Muscle of back (tissue), 13 donors: ENCODE measurements at places on chromosomes 2 and 18.

DNA sequence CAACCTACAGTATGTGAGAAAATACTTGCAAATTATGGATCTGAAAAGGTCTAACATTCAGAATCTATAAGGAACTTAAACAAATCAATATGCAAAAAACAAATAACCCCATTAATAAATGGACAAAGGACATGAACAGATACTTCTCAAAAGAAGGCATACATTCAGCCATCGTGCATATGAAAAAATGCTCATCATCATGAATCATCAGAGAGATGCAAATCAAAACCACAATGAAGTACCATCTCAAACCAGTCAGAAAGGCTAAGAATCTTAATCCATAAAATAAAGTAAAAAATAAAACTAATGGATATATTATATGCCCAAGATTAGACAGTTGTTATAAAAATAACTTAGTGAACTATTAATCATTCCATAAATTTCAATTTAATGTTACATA lies 154.0 kb downstream of the CALCRL start:
- DNase-seq: no peak

DNA sequence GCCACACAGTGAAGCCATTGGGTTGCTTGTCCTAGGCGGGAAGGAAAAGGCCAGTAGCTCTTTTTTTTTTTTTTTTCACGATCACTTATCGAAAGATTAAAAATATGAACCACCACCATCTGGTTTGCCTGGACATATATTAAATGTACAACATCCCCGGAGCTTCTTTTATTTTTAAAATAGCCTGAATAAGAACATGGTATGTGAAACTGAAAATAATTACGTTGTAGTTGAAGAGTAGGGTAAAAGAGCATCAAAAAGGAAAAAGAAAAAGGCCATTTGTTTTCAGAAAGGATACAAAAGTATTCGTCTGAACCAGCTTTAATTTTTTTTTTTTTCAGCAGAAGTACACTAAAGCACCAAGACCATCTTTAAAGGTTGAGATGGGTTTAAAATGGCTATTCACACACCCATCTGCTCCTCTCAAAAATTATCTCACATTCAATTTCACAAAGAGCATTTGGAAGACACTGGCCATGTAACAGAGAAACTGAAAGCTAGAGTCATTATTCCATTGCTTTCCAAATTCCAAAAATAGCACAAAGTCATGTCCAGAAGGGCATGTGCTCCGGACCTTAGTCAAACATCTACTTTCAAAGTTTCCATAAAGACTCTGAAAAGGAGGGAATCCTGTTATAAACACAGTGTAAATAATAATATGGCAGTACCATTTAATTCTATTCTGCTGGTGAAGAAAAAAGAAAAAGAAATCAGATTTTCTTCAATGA lies 82.9 kb downstream of the SCN3A start:
- peak; percentile 5 for DNase-seq

DNA sequence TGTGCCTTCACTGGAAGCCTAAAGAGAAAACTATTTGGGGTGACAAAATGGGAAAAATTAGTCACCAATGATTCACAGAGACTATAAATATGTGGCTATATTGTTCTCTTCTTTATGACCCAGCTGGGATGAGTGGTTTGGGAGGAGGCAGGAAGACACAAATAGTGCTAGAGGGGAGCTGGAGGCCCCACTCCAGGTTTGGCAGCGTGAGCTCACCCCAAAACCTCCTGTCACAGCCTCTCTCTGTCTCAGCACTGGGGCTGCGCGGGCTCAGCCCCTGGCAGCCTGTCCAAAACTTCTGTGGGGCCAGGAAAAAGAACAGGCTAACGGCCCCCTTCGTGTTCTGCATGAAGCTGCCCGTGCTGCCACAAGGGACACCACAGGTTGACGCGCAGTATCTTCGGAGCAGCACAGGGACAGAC lies 73.2 kb upstream of the LCLAT1 start:
- no peak for DNase-seq

GRCh38 chr2:186733414-186733813 lies 39.6 kb downstream of the FAM171B start:
- DNase-seq: no peak

DNA sequence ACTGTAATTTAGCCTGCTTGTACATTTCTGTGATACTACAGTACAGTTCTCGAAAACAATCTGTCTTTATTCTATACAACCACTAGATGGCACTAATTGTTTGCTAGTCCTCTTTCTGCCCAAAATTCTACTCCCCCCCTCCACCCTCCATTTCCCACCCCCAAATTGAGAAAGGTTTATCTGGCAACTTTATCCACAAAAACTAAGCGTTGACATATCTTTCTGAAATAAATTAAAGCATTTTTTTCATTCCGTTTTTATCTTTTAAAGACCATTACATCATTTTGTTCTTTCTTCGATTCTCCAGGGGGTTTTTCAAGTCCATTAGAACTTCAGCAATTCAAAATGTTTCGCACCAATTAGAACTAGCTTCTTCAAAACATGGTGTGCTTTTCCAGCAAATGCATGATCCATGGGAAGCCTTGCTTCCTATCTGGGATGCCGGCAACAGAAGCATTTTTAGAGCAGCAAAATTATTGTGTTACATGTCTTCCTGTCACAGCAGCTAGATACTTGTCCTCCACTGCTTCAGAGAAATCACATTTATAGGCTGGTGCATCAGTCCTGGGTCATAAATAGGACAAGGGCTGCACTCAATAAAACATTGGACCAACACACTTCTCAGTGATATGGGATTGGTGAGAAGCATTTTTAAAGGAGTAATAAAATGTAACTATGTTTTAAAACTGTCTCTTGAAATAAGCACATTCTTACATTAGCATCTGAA lies 241.3 kb downstream of the PAX3 start:
- peak; percentile 36 for DNase-seq

GRCh38 chr2:145043399-145043834 lies 523.5 kb upstream of the ZEB2 start:
- no peak for DNase-seq

- peak; percentile 82 for DNase-seq
These were observed 32.9 kb upstream of the INHBB start for GRCh38 chr2:120312860-120313694.

DNA sequence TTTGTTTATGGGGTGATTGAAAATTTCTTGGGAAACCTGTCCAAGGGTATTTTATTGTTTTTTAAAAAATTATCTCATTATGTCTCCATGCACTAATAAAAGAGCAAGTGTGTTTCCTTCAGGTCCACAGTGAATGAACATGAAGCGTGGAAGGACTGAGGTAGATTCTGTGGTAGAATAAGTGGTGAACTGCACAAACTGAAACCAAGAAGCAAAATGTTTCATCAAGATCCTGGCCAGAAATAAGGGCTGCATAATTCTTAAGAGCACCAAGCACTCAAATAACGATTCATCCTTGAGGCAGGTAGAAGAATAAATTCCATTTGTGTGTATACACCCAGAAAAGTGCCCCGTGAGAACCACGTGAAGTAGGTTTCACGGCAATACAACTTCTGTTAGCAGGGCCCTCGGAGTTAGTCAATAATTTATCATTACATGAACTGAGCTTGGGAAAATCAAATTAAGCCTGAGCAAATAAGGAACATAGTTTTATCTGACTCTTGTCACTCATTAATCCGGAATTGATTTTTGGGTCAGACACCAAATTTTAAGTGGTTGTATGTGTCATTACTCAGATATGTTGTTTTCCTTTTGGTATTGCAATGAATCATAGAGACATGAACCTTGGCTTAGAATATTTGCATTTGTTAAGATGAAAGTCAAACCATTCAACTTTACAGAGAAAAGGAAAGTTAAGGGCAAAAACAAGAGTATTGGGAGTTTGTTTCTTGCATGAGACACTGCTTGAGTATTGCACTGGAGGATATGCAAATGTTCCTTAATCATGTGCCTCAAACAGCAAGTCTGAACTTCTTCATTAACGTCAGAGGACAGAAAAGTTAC lies 472.6 kb upstream of the NETO1 start:
- DNase-seq: no peak

- no peak for DNase-seq
These were observed 150.5 kb upstream of the XPO1 start for GRCh38 chr2:61688369-61689334.

DNA sequence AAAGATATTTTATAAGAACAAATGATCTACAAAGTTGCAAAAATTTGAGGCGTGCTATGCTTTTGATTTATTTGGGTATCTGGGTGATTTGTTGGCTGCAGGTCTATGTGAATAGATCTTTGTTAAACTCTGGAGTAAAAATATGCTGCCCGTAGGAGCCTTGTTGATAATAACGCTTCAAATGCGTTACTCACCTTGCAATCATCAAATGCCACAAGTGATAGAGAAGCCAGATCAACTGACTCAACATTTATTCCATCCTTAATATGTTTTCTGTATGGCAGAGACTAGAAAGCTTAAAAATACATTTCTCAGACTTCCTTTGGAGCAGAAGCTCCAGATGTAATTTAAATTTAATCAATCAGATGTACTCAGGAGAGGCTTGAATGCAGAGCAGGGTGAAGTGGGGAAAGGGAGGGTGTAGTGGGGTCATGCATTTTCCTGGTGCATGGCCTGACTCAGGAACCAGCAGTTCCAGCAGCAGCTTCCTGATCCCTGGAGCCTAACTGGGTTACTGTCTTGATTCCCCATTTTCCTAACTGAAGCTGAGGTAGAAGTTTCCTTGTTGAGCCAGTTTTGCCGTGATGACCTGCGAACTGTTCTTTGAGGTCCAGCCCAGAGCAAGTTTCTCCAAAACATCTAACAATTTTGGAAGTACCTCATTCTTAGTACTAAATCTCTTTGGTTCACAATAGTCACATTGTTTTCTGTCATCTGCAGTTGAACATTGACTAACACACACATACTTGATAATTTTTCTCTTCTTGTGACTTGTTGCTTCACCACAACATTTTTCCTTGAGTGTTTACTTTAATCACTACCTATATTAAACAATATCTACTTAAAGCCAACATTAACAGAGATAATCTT lies 284.7 kb upstream of the CWC22 start:
- DNase-seq: peak; percentile 2

DNA sequence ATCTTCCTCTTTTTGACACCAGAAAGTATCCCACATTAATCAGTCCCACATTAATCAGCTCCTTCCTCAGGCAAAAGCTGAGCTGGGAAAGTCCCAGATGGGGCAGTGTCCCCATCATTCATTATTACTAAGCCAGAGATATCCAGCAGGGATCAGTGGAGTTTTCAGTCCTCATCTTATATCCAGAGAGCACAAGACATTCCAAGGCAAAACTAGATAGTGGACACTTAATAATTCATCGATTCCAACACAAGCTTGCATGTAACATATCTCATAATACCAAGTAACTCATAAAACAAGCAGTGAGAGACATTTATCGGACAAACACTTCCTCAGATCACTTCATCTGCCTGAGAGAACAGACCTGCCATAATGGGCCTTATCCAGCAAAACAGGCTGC lies 53.1 kb downstream of the MCFD2 start:
- no peak for DNase-seq

GRCh38 chr18:67243799-67244587 lies 272.5 kb downstream of the DSEL start:
- peak; percentile 3 for DNase-seq

- peak; percentile 42 for DNase-seq
These were observed 338.9 kb downstream of the CCDC85A start for GRCh38 chr2:56522605-56523089.
